ENCODE measurements at places on chromosomes 6 and 20. TPM values are rescaled to one million over a fixed set of nuclear protein-coding genes. Genes with fewer than 3 reads are reported as not detected.

DNA sequence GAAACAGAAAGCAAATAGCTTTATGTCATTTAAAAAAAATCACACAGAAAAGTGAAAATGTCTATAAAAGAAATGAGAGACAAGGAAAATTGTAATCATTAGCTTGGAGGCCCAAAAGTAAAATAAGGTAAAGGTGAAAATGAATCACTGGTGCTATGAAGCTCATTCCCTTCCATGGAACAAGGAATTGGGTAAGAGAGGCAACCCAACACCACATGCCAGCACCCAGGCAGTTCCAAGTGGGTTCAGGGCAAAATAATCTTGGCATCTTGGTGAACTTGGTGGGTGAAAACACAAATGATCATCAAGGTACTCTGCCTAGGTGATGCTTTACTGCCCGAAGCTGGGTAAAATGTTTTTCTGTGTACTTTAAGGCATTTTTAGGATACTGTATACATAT lies 16.7 kb downstream of the CST4 start:
- no peak for DNase-seq

DNA sequence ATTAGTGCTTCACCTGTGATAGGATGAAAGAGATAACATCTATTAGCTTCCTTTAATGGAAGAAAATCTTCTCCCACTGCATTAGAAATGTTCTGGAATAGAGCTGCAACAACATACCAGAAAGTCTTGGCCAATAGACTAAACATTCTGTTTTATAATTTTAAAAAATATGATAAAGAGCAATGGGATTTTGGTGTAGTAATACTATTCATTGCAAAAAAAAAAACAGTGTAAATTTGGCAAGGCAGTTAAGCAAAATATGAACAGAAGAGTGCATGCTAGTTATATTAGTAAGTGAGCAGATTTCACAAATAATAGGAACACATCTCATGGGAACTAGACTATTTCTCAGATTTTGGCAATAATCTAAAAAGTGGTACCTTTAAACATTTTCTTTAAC lies 43.3 kb downstream of the SOX4 start:
- DNase-seq = no peak

SLC32A1 gene
- total RNA-seq = not detected

BMP2 gene
- 11.1 TPM for total RNA-seq

LAMP5 gene
- not detected for total RNA-seq

GRCh38 chr20:58256842-58257241 lies 28.4 kb upstream of the ANKRD60 start:
- peak; percentile 33 for DNase-seq

RFX6 gene
- not detected for total RNA-seq

DNA sequence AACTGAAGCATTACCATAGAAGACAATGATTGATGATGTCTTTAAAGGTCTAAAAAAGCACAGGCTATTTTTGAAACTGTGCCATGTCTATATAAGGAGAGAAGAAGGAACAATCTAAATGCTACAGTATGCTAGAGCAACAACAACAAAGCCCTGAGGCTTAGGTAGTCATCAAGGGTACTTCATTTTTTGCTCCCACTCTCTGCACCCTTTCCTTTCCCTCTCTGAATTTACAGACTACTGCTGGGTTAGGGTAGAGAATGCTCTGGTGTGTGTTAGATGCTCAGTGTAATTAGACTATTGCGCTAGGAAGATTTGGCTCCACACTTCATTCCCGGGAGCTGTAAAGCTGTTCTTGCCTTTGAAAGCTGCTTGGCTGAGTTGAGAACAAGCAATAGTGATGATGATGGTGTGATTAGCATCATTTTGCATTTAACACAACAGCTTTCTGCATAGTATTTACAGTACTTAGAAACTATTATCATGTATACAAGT lies 1262.5 kb upstream of the CITED2 start:
- DNase-seq = no peak

GRCh38 chr20:20022498-20022897 lies 5.3 kb downstream of the NAA20 start:
- no peak for DNase-seq

GRCh38 chr6:144725736-144726522 lies 440.8 kb downstream of the UTRN start:
- DNase-seq = no peak

DNA sequence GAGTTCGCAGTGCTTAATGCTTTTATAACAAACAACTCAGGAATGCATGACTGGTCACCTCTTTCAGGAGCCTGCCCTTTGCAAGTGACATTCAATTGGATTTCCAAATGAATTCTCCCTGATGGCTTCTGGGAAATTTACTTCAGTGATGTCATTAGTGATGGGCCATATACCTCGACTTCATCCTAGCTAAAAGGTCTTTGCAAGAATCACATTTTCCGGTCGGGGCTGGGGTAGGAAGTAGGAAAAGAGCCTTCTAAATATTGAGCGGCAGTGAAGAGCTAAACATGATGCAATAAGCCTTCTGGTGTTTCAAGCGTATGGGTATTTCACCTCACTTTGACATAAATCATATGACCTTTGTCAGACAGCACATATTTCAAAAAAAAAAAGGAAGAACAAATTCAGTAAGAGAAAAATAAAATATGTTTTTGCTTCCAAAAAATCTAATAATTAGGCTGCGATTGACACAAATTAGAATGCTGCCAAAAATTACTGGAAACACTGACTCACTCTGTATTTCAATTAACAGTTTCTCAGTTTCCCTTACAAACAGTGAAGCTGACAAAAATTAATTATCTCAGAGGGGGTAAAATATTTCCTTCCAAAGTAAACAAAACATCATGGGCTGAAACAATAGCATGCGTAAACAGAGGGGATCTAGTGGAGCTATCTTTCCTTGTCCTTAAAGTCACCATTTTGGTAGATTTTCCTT lies 39.8 kb downstream of the ADTRP start:
- DNase-seq = peak; percentile 62

RPS10 gene
- 1,416 TPM for total RNA-seq

GRCh38 chr6:49739423-49739822 lies 4.8 kb downstream of the CRISP3 start:
- DNase-seq = no peak

- peak; percentile 74 for DNase-seq
These were observed 44.8 kb downstream of the STK4 start for GRCh38 chr20:45011108-45011526.

DNA sequence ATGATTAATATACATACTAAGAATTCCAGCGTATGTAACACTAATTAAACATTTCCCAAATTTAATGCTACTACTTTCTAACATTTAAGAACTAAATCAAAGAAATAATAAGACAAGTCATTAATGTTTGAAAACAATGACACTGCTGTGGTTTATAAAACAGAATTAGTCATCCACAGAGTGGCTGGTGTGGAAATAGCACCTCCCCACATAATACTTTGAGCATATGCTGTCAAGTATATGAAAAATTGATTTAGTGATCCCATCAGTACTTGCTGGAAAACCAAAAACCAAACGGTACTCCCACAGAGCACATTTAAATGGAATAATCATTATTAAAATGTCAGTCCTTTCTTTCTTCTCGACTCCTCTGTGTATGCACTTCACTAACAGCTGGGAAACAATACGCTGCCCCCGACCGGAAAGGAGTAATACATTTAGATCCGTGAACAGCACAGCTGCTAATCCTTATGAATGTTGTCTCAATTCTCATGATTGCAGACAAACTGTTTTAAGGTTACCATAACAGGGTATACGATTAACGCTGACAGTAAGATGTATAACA lies 78.4 kb downstream of the PREP start:
- DNase-seq = no peak

DNA sequence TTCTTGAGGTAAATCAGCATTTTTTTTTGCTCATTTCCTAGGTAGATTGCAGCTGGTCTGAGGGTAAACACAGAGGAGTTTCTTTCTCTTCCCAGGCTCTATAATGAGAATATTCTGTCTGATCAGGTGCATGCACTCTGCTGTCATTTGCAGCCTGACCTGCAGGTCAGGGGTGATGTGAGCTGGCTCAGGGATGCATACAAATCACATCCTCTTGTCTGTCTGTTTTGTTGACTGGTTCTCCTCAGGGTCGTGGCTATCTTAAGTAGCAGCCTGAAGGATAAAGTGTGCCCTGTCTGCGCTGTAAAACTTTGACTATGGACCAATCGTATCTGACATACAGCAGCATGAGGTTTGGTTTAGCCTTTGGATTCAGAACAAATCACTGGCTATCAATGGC lies 183.4 kb upstream of the POU3F2 start:
- no peak for DNase-seq

GRCh38 chr6:68760941-68761676 lies 126.0 kb downstream of the ADGRB3 start:
- DNase-seq = no peak

FOXS1 gene
- not detected for total RNA-seq

DNA sequence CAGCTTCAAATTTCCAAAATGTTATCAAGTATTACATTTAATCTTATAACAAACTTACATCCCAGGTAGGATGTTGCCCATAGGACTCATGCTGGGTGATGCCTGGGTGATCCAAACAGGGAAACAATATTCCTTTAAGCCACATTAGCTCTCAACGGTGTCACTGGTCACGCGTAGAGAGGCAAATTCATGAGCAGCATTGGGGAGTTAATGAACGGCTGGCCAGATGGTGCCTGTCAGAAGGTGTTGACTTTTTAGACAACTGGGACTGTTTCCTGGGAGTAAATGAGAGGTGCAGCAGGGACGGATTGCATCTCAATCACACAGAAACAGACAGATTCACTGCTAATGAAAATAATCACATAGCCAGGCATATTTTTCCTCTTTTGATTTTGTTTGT lies 83.3 kb upstream of the ID4 start:
- DNase-seq = no peak

GRCh38 chr6:33315793-33316602 lies 1.5 kb downstream of the ZBTB22 start:
- no peak for DNase-seq

CRISP2 gene
- not detected for total RNA-seq

PNLDC1 gene
- not detected for total RNA-seq

DNA sequence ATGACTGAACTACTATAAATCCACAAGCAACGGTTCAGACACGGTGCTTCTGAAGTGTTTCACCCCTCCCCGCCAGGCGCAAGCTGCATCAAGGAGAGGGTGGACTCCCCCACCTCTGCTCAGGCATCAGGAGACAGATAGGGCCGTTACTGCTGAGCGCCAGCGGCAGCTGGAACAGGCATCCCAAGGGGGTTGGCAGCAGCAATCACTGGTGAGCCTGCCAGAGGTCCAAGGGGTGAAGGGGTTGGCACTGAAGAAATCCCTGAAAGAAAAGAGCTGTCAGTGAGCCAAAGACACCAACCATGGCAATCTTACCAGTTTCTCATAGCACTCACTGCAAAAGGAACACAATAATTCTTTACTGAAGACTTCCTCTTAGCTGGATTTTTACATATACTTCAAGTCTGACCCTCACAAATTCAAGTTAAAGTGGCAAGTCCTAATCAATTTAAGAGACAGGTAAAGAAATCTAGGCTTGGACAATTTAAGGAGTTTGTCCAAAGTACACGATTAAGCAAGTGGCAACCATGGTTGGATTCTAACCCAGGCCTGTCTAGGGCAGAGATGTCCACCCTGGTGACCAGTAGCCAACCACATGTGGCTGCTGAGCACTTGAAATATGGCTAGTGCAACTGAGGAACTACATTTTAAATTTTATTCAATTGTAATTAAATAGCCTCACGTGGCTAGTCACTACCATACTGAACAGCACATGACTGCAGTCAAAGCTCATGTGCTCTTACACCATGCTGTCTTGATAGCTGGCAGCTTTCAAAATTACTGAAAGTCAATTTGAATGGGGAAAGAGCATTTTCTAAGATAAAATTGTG lies 21.7 kb upstream of the TBC1D20 start:
- DNase-seq = peak; percentile 2

GRCh38 chr6:76982476-76983199 lies 480.7 kb downstream of the HTR1B start:
- DNase-seq = no peak

- peak; percentile 82 for DNase-seq
These were observed at the start of gene SAMD5 for GRCh38 chr6:147508042-147508865. SAMD5 (plus strand) TSS chr6:147508690; CDS start chr6:147508929, 239 bp downstream.

DNA sequence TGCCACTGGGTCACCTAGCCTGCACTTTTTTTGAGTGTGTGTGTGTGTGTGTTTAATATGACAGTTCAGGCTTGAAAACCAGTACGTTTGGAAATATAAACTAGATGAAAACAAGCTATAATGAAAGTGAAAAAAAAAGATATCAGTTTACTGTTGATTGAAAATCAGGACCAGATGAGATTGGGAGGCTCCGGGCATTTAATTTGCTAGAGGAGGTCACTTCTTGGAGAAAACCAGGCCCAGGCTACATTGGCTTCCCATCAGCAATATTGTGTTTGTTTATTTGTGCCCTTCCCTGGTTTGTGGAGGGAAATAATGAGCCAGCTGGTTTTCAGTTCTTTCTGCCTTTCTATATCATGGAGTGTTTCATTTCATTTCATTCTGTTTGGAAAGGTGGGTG lies 246.6 kb upstream of the JAG1 start:
- DNase-seq = no peak

DNA sequence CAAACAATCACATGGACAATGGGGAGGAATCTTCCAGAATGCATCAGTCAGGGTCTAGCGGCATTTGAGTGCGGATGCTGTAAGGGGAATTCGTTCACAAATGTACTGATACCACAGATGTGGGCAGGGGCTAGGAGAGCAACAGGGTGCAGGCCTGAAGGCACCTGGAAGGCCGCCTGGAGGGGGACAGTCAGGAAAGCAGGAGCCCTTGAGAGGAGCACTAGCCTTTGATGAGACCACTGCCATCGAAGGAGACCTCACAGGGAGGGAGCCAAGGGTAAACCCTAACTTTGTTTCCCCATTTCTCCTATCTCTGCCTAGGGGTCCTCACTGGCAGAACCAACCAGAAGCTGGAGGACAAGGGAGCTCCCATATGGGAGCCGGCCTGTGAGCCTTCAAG lies 38.2 kb downstream of the MYB start:
- no peak for DNase-seq

DNA sequence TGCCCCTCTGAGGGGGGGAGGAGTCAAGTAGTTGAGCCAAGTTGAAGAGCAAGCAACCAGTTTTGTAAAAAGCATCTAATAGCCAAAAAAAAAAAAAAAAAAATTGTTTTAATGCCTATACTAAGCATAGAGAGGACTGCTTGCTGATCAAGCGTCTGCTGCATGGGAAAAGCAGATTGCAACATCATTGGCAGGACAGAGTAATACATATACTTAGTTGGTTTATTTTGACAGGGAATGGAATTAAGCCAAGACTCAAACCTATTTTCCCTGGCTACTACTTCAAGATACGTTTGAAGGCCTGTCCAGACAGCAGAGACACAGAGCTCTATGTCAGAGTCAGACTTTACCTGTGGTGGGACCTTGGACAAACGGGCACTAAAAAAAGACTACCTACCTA lies 120.5 kb downstream of the RTN4IP1 start:
- DNase-seq = no peak

DNA sequence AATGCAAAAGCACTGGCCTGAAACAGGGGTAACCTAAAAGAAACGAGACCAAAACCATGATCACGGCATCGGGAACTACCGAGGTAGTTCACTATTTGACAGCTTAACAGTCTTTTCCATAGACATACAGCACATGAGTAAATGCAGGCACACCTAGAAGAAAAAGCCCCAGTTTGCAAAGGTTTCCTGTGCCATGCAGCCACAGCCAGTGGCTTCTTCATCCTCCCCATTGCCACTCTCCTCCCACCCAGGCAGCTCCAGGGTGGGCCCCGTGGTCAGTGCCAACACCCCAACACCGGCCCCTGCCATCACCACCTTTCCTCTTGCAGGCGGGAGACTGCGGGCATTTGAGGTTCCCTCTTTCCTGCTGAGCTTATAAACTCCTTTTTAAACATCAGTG lies 115.4 kb downstream of the SLC23A2 start:
- DNase-seq = no peak
